ENCODE measurements at places on chromosomes 6 and 20. TPM values are rescaled to one million over a fixed set of nuclear protein-coding genes. Genes with fewer than 3 reads are reported as not detected.

SLC32A1 gene
- polyA plus RNA-seq: 2.1 TPM

EDN1 gene
- polyA plus RNA-seq: 5.0 TPM

LST1 gene
- polyA plus RNA-seq: 5.2 TPM

NMBR gene
- polyA plus RNA-seq: 0.40 TPM

GPX5 gene
- not detected for polyA plus RNA-seq

DEFB124 gene
- not detected for polyA plus RNA-seq

SCUBE3 gene
- 43.1 TPM for polyA plus RNA-seq

RSPH3 gene
- 13.8 TPM for polyA plus RNA-seq

PPP1R3G gene
- polyA plus RNA-seq: 1.5 TPM

PKIB gene
- polyA plus RNA-seq: 2.0 TPM

CCN6 gene
- 4.3 TPM for polyA plus RNA-seq

TEAD3 gene
- 38.5 TPM for polyA plus RNA-seq

GFOD1 gene
- polyA plus RNA-seq: 1.5 TPM

ENPP4 gene
- polyA plus RNA-seq: 18.1 TPM

FAM162B gene
- polyA plus RNA-seq: 8.0 TPM

SPATS1 gene
- not detected for polyA plus RNA-seq
